NAMALWA (cell line): ENCODE measurements at places on chromosomes 16 and 17.

DNA sequence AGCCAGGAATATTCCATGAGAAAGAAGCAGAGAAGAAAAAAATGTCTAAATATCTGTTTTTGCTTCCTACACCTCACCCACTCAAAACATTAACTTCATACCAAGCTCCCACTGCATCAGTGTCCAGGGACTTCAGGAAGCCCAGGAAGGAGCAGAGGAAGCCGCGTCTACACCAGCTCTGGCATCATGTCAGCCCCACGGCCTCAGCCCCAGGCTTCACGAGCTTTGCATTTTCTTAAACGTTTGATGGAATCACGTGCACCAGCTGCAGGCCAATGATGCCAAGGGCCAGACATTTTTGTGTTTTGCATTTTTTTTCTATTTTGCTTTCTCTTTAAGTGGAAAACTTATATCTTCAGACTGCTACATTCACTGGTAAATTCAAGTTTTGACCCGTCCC, 48.6 kb downstream of the CDRT4 start:
- DNase-seq, result no peak

DNA sequence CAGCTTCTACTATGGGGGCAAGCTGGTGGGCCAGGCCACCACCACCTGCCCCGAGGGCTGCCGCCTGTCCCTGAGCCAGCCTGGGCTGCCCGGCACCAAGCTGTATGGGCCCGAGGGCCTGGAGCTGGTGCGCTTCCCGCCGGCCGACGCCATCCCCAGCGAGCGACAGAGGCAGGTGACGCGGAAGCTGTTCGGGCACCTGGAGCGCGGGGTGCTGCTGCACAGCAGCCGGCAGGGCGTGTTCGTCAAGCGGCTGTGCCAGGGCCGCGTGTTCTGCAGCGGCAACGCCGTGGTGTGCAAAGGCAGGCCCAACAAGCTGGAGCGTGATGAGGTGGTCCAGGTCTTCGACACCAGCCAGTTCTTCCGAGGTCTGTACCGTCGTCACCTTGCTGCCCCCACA, 19.5 kb downstream of the IRF8 start:
- no peak for DNase-seq

DNA sequence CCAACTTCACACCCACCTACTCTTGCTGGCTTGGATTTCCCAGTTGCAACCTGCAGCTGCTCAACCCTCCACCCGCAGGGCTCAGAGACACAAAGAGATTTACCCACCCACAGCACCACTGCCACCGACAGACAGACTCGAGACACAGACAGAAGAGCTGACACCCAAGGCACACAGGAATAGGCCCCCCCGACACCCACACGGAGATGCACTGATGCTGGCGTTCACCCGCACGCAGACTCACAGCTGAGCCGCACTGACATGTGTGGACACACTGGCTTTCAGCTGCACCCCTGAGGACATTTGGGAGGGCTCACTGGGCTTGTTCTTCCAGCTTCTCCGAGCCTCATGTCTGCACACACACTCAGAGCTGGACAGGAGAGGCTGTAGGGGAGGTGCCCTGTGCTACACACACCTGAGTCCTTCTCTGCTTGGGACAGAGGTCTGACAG, 8.2 kb downstream of the STX1B start:
- DNase-seq, result no peak

DNA sequence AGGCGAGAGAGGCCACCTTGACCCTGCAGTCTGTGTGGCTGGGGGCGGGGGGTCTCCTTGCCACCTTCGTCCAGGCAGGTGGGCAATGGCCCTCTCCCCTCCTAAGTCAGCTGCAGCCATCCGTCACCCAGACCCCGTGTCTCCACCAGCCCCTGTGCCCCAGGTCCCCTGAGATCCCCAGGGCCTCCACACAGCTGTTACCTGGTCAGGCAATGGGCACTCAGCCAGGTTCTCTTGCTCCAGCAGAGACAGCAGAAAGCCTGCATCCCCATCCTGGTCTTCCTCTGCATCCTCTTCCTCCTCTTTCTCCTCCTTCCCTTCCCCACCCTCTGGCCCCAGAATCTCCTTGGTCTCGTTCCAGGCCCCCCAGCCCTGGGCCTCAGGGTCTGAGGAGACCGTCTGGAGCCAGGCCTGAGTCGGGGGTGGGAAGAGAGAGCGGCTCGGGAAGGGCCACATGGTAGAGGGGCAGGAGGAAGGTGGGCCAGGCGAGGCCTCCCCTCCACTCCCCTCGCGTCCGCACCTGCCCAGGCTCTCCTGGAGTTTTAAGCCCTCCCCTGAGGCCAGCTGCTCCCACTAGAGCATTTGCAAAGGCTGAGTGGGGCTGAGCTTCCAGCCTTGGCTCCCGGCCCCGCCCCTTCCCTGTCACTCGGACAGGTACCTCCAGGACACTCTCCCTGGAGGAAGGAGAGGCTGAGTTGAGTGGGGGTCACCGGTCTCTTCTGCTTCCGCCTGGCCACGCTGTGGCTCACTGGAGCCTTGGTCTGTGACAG, at the start of gene PABPN1L:
PABPN1L (minus strand) TSS at position 510 of the 770 bp plus-strand sequence; CDS start at position 456, 54 bp downstream.
- peak; percentile 38 for DNase-seq

DNA sequence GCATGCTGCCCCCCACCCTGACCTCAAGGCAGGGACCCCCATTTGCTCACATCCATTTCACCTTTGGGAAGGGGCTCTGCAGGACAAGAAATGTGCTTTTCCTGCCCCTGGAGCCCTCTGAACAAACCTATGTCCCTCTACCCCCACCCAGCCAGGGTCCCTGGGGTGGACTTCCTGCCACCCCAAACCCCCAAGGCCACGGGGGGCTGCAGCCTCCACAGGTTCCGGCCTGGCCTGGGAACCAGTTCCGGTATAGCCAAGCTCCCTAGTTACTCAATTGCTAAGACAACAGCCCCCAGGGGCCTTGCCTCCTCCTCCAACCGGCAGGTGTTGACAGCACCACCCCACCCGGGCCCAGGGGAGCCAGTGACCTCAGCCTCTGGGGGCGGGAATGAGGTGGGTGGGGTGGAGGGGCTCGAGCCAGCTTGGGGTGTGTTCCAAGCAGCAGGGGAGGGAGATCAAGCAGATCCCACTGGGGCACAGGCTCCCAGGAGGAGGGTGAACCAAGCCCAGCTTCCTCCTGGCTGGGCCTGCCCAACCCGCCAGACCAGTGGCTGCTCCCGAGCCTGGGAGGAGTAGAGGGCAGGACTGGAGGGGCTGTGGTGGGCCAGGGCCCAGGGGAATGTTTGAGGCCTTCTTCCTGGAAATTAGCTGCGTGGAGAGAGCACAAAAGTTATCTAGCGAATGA, 6.6 kb downstream of the PNMT start:
- peak; percentile 71 for DNase-seq

DNA sequence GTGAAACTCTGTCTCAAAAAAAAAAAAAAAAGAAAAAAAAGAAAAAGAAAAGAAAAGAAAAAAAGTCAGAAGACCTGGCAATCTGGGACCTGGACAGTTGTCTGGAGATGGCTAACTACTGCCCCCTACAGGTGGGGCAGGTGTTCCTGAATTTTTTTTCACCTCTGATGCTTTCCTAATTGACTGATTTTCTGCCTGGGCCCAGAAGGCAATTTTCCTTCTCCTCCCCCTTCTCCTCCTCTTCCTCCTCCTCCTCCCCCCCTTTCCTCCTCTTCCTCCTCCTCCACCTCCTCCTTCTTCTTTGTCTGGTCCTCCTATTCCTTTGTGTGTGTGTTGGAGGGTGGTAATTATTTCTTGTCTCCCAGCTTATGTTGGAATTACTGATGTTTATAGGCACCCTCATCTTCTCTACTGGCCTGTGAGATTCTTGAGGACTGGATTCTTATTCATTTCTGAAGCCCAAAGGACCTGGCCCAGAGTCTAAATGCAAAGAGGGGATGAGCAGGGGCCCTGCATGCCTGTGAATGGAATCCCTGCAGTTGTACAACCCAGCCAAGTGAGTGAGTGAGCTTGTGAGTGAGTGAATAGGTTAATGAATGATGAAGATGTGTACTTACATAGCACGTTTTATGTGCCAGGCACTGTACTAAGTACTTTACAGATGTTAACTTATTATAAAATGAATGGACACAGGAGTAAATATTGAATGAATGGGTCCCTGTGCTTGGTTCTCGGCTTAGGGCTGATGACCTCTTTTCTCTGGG, 26.9 kb downstream of the IRX5 start:
- peak; percentile 66 for DNase-seq

GRCh38 chr16:1884155-1884760, 12.3 kb upstream of the MEIOB start:
- peak; percentile 55 for DNase-seq
